ENCODE measurements at places on chromosomes 2 and 18.

GRCh38 chr2:84896567-84896966, 8.9 kb upstream of the TMSB10 start:
- DNase-seq = no peak

DNA sequence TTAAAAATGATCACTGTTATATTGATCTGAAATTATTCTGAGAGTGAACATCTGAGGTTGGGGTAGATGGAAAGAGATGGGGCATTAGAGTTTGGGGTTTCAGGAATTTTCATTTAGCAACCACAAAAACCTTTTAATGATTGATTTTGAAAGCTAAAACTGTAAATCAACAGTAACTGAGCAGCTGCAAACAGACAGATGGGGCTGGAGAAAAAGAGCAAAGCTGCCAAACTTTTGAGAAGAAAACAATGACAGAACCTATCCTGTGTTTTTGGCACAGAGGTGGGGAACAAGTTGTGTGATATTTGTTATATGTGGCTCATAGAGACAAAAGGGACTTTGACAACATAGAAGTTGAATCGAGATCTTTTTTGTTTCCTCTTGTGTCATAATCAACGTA, 415.8 kb upstream of the DSEL start:
- no peak for DNase-seq

- DNase-seq = no peak
These were observed 75.7 kb downstream of the MBOAT2 start for GRCh38 chr2:8927510-8928455.

GRCh38 chr2:36190097-36190496, 165.5 kb upstream of the CRIM1 start:
- no peak for DNase-seq

DNA sequence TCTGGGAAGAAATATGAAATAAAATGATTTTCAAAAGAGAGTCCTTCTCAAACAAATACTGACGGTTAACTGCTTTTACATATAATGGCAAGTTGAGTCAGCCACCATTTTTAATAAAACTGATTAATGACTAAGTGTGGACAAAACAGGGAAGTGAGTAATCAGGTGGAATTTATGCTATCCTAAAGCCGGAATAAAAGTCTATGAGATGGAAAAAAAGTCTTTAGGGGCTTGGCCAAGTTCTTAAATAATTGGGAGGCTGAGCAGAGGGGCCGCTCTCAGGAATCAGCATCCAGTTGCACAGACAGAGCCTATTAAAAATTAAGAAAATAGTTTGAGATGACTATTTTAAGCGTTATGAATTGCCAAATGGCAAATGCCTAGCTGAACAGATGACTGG, 58.6 kb upstream of the AFF3 start:
- no peak for DNase-seq

- DNase-seq = no peak
These were observed 170.7 kb upstream of the ERBB4 start for GRCh38 chr2:212709280-212709679.

GRCh38 chr2:18849841-18850578, 260.6 kb upstream of the NT5C1B start:
- no peak for DNase-seq

GRCh38 chr2:120508567-120509041, 162.7 kb downstream of the INHBB start:
- no peak for DNase-seq

GRCh38 chr2:16656784-16657391, 8.7 kb downstream of the CYRIA start:
- no peak for DNase-seq

DNA sequence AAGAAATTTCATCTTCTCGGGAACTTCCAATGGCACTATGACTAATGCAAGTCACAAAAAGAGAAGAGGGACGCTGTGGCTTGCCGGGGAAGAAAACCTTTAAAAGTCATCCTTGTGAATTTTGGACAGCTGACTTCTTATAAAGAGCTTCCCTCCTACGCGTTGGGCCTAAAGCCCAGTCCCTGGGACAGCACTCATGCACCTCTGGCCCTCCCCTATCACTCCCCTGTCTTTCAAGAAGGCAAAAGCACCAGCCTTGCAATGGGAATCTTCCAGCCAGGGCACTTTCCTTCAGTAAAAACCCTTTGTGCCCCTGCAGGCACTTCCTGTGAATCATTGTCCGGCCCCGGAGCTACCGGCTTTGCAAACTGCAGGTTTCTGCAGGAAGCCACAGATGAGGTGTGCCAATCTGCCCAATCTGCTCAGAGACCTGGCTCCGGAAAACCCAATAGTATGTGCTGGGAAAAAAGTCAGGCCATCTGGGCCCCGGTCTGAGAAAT, 7.1 kb downstream of the MREG start:
- DNase-seq = peak; percentile 73

DNA sequence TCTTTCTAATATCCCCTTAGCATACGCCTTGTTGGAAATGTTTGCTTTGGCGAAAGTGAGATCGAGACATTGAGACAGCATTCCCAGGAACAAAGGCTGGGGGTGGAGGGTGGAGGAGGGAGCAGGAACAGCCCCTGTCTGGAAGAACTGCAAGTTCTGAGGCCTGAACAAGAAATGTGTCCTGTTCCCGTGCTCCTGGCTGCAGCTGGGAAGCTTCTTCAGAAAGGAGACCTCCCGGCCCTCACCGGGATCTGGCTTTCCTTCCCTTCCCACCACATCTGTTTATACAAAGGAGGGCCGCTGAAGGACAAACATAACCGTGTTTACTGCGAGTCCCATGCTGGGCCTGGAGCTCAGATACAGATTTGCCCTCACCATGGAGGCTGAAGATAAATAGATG, 35.9 kb downstream of the AFF3 start:
- no peak for DNase-seq

GRCh38 chr18:51153659-51154371, 43.7 kb downstream of the MEX3C start:
- peak; percentile 62 for DNase-seq

GRCh38 chr2:201642086-201642578, 1.2 kb downstream of the TMEM237 start:
- DNase-seq = no peak

DNA sequence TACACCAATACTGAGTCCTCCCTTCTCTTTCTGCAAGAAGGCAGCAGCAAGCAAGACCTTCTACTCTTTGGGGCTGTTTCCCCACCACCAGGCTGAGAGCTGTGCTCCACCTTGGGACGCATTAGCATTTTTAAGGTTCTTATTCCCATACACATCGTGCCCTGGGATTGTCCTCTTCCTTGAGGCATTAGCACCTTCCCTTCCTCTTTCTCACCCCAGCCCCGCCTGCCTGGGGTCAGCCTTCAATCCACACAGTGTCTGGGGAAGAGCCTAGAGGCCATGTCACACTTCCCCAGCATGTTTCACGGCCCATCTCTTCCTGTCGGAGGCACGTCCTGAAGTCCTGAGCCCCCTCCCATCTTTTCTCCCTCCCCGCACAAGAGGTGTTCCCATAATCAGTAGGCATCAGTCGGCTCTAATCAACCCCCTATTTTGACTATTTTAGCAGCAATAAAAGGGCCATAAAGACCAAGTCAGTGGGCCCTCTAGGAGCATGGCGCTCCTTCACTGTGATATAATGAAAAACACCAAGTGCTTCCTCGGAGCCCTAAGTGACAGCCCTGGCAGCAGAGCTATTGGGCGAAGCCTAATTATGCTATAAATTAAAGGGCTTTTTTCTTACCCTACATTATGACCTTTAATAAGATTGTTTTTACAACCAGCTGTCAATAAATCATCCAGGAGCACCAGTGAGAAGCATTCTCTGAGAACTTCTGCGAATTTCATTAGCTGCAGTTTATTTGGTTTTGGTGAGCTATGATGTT, 55.0 kb upstream of the PKDCC start:
- no peak for DNase-seq

DNA sequence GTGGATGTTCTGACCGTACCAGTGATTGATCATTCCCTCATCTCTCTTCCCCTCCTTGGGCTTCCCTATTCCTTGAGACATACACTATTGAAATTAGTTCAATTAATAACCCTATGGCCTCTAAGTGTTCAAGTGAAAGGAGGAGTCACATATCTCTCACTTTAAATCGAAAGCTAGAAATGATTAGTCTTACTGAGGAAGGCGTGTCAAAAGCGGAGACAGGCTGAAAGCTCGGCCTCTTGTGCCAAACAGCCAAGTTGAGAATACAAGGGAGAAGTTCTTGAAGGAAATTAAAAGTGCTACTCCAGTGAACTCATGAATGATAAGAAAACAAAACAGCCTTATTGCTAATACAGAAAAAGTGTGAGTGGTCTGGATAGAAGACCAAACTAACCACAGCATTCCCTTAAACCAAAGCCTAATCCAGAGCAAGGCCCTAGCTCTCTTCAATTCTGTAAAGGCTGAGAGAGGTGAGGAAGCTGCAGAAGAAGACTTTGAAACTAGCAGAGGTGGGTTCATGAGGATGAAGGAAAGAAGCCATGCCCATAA, 144.4 kb upstream of the LYPD6 start:
- DNase-seq = no peak

DNA sequence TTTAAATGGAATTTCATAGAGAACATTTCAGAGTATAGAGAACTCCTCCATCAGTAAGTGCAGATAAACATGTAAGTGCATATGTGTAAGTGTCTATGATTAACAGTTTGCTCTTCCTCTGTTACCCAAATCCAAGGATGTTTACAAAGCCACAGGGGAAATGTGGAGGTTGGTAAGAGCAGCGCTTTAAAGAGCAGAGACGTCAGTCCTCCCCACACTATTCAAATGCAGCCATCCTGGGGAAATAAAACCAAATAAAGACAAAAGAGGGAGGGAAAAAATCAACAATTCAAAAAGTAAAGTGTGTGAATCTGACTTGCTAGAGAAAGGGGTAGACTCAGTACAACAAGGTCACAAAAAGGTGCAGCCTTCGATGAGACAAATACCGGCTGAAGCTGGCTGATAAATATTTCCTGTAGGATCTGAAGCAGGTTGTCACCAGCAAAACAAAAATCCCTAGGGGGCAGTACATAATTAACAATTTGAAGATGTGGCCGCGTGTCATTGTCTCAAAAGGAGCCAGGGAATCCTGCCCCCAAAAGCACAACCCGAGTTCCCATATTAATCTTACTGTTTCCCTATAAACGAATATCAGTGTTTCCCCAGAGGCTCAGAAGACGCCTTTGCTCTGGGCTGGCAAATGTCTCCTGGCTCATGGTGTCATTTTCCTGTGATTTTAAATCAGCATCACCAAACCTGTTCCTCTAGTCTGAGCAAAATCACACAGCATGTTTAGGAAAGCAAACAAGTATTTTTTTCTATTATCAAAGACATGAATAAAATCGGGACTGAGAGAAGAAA, 216.5 kb downstream of the CDCA7 start:
- no peak for DNase-seq

- no peak for DNase-seq
These were observed 42.0 kb downstream of the EHD3 start for GRCh38 chr2:31275976-31276375.

DNA sequence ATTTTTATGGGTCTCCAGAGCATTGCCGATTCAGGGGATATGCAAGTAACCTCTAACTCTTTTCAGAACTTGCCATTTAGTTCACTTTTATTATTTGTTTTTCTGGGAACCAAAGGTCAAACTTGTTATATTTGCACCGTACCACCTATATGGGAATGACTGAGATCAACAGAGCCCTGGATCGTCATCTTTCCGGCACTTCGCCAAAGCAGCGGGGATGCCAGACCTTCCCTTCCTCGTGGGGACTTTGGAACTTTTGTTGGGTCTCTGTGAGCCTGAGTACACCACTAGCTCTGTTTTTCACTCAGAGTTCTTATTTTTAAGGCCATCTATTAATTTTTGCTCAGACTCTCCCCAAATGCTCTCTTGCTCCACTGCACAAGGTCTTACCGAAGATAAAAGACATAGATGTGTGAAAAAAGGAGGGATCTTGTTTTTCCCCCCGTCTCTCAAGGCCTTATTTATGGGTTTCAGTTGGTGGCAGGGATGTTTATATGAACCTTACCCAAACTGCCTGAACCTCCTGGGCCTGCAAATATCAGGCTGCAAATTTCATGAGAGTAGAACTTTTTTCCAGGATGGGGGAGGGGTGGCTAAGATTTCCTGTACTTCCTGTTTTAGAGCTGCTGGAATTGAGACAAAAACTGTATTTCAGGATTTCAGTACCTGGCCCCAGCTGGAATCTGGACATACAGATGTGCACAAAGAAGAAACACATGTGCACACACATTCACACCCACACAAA, 350.3 kb downstream of the HRH4 start:
- no peak for DNase-seq

GRCh38 chr18:69599377-69599776, 198.7 kb downstream of the DOK6 start:
- DNase-seq = no peak

GRCh38 chr2:196249860-196250259, 78.5 kb upstream of the STK17B start:
- no peak for DNase-seq

DNA sequence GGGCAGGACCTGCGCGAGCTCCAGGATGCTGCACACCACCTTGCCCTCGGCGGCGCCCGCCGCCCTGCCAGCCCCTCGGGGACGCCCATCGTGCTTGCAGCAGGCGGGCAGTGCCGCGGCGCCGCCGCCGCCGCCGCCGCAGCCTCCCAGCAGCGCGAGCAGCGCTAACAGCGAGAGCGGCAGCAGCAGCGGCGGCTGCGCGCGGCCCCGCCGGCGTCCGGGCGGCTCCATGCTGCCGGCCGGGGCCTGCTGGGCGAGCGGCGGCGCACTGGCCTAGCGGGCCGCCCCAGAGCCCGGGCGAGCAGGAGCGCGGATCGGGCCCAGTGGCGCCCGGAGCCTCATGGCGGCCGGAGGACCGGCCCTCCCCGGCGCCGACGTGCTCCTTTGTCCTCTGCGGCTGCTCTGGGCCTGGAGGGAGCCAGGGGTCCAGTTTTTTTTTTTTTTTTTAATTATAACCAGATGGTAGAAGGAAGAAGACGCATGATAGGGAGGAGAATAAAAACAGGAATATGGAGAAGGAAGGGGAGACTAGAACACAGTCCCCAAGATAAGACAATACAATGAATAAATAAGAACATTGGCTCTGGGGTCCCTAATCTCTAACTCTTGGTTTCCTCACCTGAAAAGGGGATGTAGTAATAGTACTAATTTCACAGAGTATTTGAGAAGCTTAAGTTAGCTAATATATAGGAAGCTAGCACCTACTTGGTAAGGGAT, 17.1 kb upstream of the ANKRD62 start:
- peak; percentile 18 for DNase-seq

DNA sequence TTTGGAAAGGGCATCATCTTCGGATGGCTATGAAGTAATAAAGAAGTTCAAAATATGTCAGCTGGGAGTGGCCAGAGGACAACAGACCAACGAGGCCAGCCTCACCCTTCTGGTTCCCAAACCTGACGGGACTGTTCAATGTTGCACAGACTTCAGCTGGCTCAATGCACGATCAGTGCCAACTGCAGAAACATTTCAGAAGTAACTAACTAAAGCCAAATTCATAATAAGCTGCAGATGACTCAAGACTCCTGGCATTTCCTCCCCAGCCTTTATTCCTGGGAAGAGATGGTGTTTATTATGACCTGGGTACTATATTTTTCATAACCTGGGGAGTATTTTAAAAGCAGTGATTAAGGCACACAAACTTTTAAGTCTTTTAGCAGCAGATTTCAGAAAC, 3.8 kb upstream of the ATP6V1C2 start:
- no peak for DNase-seq

- no peak for DNase-seq
These were observed 50.7 kb downstream of the AFTPH start for GRCh38 chr2:64574871-64575270.

- no peak for DNase-seq
These were observed 41.5 kb downstream of the TANC1 start for GRCh38 chr2:159009940-159010339.

- no peak for DNase-seq
These were observed 1.1 kb downstream of the PRLH start for GRCh38 chr2:237567276-237568029.
